Purkinje cell (primary cell): ENCODE measurements at places on chromosomes 16 and 17. TPM values are rescaled to one million over a fixed set of nuclear protein-coding genes. Genes with fewer than 3 reads are reported as not detected.

Gene CES5A
- polyA plus RNA-seq = not detected in 2 replicates

Gene SLFN14
- not detected in 2 replicates for polyA plus RNA-seq

Gene TNFRSF17
- polyA plus RNA-seq = 6.6 and 15.0 TPM in 2 replicates

Gene TXNL4B
- 8.7 and 14.4 TPM in 2 replicates for polyA plus RNA-seq

Gene CA5A
- not detected in 2 replicates for polyA plus RNA-seq

Gene MXRA7
- polyA plus RNA-seq = 33.4 and 33.6 TPM in 2 replicates
